ENCODE measurements at places on chromosomes 5 and 9.

DNA sequence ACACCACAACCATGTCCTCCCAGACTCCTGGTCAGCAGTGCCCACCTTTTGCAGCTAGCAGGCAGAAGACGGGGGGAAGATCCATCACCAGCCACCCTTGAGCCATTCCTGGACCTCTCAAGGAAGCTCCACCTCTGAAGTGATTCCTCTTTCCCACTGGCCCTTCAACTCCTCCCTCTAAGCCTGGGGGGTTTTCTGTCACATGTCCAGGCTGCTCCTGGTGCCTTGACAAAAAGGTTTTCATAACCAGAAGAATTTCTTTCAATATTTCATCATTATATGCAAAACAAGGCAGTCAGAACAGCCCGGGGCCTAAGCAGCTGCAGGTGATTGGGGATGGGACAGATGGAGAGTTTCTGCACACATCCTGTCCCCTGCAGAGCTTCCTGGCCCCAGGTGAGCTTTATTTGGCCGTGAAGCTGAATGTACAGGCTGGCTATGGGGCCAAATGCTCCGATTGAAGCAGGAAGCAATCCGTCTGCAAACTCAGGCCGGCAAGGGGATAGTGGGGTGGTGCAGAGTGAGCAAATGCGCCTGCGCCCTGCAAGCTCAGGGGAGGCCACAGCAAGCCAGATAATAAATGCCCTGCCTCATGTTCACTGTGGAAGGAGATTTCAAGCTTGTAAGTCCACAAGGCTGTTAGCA lies 173.5 kb downstream of the C5orf15 start:
- DNase-seq: no peak

DNA sequence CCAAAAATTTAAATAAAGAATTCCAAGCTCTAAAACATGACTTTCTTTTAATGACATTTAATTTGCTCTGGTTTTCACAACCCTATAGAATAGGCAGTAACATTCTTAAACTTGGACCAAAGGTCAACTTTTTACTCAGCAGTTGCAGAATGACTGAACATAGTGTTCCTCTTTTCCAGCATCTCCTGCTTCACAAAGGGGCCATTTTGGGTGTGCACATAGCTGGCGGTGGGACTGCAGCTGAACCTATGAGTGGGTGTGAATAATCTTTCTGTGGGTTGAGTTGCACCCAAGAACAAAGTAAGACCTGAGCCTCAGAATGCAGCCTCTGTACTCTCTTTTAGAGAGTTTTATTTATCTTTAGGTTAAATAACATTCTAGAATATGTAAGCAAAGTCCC lies 96.9 kb upstream of the HAPLN1 start:
- no peak for DNase-seq

GRCh38 chr5:95390812-95391492 lies at the start of gene FAM81B:
TSS of gene FAM81B (plus strand) at chr5:95391366. CDS start at chr5:95391390, 24 bp downstream.
- DNase-seq: peak; percentile 56

GRCh38 chr5:10695759-10696543 lies 65.1 kb downstream of the DAP start:
- DNase-seq: peak; percentile 50

GRCh38 chr9:99166149-99166548 lies 55.6 kb downstream of the ALG2 start:
- no peak for DNase-seq

- no peak for DNase-seq
Measured at GRCh38 chr5:10868956-10869355, 107.9 kb upstream of the DAP start.

DNA sequence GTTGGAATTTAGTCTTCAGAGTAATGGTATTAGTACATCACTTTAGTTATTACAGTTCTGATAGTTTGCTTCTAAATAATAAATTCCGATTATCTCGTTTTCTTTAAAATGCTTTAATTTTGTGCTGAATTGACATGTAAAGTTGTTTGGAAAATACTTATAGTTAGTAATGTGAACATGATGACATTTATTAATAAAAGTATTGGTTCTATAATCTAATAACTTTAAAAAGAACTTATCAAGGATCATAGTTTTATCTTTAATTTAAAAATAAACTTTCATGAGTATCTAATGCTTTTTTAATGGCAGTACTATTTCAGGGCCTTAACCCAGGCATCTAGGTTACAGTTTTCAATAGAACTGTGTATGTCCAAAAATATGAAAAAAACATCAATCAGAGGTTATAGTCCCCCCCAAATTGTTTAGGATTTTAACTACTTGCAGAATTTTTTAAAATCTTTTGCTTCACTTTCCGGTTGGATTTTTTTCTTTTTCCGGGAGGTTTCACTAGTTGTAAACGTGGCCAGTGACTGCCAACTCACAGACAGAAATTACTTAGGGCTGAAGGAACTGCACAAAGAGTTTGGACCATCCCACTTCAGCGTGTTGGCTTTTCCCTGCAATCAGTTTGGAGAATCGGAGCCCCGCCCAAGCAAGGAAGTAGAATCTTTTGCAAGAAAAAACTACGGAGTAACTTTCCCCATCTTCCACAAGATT lies 680 bp downstream of the GPX8 start:
- DNase-seq: peak; percentile 98

DNA sequence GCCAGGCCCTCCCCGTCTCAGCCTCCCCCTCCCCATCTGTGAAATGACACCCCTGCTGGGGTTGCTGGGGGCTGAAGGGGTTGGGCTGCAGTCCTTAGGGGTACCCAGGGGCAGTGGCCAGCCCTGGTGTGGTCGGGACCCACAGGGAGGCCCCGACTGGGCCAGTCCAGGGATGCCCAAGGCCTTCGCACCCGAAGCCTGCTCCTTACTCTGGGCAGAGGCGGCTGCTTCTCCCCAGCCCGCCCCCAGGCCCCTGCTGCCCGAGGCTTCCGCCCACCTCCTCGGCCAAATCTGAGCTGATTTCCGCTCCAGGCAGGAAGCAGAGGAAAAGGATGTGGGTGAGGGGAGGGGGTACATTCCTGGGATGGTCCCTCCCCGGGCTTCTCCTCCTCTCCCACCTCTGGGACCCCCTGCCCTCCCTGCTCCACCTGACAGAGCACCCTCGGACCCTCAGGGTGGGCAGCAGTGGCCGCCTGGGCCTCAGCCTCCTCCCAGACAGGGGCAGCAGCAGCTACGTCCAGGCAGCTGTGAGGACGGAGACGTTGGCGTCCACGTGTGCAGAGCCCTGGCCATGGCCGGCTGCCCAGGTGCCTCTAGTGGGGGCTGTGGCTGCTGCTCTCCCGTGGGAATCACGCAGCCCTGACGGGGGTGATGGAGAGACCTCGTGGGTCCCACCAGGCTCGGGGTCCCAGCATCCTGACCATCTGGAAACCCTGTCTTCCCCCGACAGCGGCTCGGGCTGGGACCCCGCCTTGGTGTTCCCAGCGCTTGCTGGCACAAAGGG lies 4.2 kb upstream of the NRARP start:
- no peak for DNase-seq

DNA sequence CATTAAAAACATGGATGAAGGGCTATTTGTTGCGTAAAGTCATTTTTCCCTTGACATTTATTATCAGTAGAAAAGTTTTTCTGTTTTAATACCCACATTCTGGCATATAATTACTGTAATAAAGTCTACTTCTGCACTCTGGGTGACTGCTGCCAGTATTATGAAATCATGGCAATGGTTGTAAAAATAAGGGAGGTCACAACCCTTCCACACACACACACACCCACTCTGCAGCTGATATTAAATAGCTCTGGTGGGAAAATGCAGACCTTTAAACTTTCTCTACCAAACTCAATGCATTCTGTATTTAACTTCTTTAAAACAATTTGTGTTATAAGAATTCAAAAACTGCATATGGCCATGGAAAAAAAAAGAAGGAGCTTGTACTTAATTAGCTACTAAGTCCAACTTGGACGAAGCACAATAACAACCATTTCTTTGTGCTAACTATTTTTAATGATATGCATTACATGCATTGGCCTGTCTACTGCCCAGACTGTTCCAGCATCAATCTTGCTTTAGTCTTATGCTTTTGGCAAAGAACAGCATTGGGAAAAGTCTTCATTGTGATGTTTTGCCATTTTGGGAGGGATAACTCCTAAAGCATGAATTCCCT lies 137.6 kb upstream of the MAP3K1 start:
- no peak for DNase-seq

- peak; percentile 71 for DNase-seq
Measured at GRCh38 chr5:69271376-69271775, 36.7 kb downstream of the CDK7 start.

DNA sequence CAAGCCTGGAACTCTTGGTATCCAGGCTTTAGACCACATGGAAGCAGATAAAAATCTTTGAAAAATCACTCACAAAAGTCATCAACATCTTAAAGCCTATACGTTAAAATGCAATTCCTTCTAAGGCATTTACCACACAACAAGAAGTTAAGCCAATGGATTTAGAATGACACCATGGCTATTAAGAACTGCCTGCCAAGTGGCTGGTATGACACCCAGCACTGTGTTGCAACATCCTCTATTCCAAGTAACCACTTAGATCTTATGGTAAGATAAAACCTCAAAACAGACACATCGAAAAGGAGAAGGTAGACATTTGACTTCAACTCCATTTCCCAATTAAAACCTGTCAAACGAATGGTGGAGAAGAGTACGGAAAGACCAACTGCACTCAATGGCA lies 344.2 kb upstream of the SLC30A5 start:
- DNase-seq: peak; percentile 54

GRCh38 chr9:5579881-5580280 lies 49.0 kb upstream of the RIC1 start:
- DNase-seq: no peak

GRCh38 chr5:95385334-95385733 lies 5.8 kb upstream of the FAM81B start:
- DNase-seq: no peak

- DNase-seq: no peak
Measured at GRCh38 chr9:80282766-80283165, 711.0 kb downstream of the TLE4 start.

GRCh38 chr9:18504707-18505106 lies 30.8 kb downstream of the ADAMTSL1 start:
- DNase-seq: no peak

DNA sequence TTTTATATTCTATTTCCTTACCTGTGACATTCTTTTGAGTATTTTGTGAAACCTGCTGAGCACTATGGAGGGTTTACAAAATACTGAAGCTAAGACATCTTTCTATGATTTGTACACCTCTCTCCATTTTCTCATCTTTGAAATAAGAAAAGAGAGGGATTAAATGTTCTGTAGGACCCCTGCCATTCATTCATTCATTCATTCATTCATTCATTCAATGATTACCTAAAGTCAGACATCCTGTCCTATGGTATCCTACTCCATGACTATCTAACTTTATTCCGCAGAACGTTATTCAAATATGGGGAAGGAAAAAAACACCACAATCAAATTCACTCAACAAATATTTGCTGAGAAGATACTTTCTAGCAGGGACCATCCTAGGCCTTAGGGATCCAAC lies 51.4 kb downstream of the AP3B1 start:
- DNase-seq: no peak

DNA sequence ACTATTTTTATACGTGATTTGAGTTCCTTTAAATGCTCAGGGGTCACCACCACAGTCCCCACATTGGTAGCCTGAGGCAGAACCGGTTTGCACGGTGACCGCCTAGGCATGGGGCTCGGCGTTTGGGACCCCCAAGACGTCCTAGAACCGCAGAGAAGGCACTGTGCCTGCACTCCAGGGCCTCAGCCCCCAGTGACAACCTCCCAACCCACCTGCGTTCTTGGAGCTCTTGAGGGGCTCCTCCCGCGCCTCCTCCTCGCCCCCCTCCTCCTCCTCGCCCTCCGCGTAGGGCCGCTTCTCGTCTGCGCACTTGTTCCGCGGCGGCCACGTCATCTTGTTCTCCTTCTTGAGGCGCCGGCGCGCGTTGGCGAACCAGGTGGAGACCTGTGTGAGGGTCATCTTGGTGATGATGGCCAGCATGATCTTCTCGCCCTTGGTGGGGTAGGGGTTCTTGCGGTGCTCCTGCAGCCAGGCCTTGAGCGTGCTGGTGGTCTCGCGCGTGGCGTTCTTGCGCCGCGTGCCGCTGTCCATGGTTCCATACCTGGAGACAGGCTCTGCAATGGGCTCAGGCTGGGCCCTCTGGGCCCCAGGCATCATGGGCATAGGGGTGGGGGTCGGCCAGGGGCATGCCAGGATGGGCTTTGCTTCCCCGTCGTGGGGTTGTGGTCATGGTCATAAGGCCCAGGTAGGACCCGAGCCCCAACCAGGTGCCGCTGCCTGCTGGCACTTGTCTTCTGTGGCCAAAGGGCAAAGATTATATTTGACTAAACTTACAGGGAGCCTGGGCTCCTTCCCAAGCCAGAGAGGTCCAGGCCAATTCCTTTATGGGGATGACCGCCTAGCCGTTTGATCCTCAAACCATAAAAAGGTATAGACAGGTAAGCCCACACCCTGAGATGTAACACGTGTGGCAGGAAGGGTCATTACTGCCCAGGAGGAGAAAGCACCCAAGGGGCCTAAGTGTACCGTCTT lies 3.1 kb downstream of the IRX4 start:
- DNase-seq: no peak

GRCh38 chr5:172078726-172079345 lies 72.4 kb upstream of the FBXW11 start:
- DNase-seq: peak; percentile 38

DNA sequence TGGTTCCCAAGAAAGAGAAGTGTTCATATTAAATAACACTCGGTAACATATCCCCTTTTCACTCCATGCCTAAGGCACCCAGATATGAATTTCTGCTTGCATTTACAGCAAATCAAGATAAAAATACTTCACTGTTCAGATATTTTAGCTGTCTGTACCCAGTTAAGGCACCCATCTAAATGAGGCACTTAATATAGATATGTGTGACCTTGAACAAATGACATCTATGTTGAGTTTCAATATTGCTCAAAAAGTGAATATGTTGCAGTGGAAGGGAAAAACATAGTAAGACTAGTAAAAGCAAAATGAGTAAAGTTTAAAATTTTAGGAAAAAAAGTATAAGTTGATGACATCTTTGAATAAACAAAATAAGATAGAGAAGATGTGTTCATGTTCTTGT lies 32.4 kb upstream of the SPDL1 start:
- no peak for DNase-seq

- DNase-seq: no peak
Measured at GRCh38 chr5:14807471-14807870, 64.1 kb downstream of the ANKH start.

DNA sequence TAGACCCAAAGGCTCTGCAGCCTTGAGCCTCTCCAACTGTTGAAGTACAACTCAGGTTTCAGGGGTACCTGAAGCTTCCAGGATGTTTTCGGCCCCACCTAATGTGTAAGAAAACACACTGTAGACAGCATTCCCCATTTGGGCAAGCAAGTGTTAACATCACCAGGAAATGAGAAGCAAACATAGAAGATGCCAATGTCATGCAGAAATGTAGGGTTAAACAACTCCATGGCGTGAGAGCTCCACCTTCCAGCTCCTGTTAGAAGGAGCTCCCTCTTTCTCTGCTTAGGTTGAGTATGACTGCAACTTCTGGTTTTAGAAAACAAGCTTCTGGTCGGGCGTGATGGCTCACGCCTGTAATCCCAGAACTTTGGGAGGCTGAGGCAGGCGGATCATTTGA lies 31.0 kb upstream of the DENND1A start:
- no peak for DNase-seq

DNA sequence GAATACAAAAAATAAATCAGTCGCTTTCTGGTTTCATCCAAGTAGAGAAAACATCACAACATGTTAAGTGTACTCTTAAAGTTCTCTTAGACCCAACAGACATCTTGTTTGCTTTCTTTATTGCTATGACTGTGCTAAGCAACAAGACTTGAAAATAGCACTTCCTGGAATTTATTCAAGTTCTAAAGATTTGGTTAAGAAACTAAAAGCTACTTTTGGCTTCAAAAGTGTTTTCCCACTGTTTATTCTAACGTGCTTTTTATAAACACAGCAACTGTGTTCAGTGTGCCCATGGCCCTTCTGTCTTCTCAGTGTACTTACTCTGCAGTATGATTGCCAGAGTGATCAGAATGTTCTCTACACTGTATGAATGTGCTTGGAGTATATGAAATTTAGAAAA lies 109.8 kb downstream of the GIN1 start:
- no peak for DNase-seq

Measured in fibroblast of skin of right biceps (primary cell).